ENCODE measurements at places on chromosomes 2 and 18. TPM values are rescaled to one million over a fixed set of nuclear protein-coding genes. Genes with fewer than 3 reads are reported as not detected.

Gene MAP3K19
- polyA plus RNA-seq = 0.11 TPM

Gene SLC20A1
- polyA plus RNA-seq = 21.5 TPM

Gene ZNF24
- 35.6 TPM for polyA plus RNA-seq

Gene PROKR1
- polyA plus RNA-seq = 1.4 TPM

Gene ARHGAP15
- 13.4 TPM for polyA plus RNA-seq

Gene LAMA1
- 2.0 TPM for polyA plus RNA-seq

Gene C2orf92
- 7.3 TPM for polyA plus RNA-seq

Gene G6PC2
- not detected for polyA plus RNA-seq

Gene CRYGC
- polyA plus RNA-seq = not detected

Gene POTEC
- polyA plus RNA-seq = not detected

Gene ASAP2
- polyA plus RNA-seq = 23.8 TPM

Gene SYT4
- polyA plus RNA-seq = 0.22 TPM

Gene FANCL
- polyA plus RNA-seq = 28.5 TPM

Gene SEC11C
- 9.8 TPM for polyA plus RNA-seq

Gene FBLN7
- polyA plus RNA-seq = 11.6 TPM
